ENCODE measurements at places on chromosomes 2 and 18.

DNA sequence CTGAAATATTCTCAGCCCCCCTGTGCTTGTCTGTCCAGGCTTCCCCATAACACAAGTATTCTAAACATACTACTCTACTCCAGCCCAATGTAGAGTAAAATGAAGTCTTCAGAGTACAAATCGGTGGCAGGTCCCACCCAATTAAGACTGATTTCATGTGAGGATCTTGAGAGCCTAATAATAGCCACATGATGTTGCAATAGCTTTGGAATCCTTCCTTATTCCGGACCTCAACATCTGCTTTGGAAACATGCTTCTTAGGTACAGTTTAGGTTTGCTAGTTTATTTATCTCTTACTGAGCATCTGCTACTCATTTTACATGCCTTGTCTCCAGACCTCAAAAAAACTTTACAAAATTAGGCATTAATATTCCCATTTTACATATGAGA lies 207.3 kb upstream of the RAB6C start:
- DNase-seq: no peak

DNA sequence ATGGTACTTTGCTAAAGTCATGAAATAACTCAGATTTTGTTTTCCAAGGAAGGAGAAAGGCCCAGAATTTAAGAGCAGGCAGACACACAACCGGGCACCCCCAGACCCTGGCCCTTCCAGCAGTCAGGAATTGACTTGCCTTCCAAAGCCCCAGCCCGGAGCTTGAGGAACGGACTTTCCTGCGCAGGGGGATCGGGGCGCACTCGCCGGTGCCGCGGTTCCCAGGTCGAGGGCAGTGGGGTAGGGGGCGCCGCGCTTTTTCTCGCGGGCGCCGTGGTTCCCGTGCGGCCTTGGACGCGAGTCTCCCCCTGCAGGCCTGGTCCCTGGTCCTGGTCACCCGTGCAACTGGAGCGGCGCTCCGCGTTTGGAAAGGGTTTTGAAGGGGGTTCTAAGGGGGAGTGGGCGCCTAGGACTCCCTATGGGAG lies 1.2 kb downstream of the ZNF236 start:
- no peak for DNase-seq

- DNase-seq: no peak
Measured at GRCh38 chr2:105373344-105373781, 25.5 kb downstream of the FHL2 start.

DNA sequence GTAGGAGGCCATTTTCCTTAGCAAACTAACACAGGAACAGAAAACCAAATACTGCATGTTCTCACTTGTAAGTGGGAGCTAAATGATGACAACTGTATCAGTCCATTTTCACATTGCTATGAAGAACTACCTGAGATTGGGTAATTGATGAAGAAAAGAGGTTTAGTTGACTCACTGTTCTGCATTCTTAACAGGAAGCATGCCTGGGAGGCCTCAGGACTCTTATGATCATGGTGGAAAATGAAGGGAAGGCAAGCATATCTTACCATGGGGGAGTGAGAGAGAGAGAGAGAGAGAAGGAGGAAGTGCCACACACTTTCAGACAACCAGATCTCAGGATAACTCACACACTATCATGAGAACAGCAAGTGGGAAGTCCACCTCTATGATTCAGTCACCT lies 105.3 kb downstream of the PARD3B start:
- no peak for DNase-seq

GRCh38 chr2:17626986-17627385 lies 86.5 kb downstream of the VSNL1 start:
- DNase-seq: no peak

DNA sequence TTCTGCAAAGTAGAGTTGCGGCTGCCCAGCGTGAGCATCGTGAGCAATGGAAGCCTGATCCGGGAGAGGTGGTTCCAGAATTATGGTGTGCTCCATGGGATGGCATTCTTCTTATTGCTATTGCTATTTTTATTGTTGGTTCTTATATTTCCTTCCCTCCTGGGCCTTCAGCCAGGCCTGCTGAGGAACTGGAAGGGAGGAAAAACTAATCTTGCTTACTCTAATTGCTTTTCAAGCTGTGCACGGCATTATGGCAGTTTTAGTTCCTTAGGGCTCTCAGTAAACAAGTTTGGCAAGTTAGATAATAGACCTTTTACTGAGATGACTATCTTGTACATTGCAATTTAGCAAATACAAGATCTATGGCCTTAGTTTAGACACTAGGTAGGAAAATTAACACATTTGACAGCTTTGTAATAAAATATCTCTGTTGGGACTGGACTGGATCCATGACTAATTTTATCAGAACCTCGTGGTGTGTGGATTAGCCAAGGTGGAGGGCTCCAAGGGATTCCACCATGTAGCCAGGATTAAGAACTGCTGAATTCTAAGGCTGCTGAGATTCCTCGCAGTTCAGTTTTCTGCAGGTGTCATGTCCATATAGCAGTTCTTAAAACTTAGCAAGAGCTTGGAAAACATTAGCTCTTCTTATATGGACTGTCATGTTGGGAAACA lies 6.0 kb downstream of the RSAD2 start:
- DNase-seq: no peak

GRCh38 chr2:240991378-240992263 lies 6.8 kb upstream of the SNED1 start:
- DNase-seq: no peak

DNA sequence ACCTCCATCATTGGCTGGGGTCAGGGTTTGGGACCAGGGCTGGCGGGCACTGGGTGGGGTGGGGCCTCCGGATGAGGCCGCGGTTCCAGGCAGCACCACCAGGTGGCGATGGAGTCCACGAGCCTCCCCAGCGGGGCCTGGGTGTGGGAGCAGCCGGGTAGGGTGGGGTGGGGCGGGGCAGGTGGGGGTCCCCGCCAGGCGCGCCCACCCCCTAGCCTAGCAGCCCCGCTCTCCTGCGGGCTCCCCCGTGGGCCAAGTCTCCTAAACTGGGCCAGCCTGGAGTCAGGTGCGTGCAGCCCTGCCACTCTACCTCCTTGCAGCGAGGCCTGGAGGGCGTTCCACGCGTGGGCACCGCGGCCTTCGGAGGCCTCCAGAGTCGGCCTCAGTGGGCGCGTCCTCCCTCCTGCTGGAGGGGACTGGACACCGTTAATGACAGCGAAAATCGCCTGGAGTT lies 187.5 kb downstream of the TWIST2 start:
- DNase-seq: no peak

GRCh38 chr18:59661891-59662701 lies 35.1 kb downstream of the CCBE1 start:
- DNase-seq: no peak

All from NCI-H1417 treated with DMSO at 0.1 percent for 48 hours (cell line).